Iris pigment epithelial cell (primary cell): ENCODE measurements at places on chromosomes 12 and 14.

GRCh38 chr14:52188381-52188780 lies 79.1 kb upstream of the PTGDR start:
- peak; percentile 27 for DNase-seq

GRCh38 chr12:95701275-95701674 lies 89.3 kb downstream of the NTN4 start:
- DNase-seq = peak; percentile 3

DNA sequence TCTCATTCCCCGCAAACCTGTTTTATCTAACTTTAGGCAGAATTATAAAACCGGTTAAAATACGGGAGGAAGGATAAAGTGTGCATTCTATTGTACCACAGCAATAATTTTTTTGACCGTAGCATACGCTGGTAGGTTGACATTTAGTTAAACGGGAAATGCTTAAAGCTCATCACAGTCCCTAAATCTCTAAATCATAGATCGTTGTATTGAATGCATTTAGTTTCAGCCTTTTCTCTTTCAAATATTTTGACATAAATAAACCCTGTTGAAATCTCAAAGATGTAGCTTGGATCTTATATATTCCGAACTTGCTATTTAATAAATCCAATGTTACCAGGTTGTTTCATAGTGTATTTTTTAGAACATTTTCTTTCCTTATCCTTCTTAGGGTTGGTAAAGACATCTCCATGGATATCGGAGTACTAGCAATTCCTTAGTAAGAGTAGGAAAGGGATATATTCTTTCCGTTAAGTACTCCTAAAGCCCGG lies 798 bp downstream of the CLEC2B start:
- no peak for DNase-seq

- DNase-seq = no peak
These were observed 438.4 kb upstream of the OR4E1 start for GRCh38 chr14:22112004-22112403.

- peak; percentile 86 for DNase-seq
These were observed 6.0 kb upstream of the MANSC4 start for GRCh38 chr12:27785882-27786570.

DNA sequence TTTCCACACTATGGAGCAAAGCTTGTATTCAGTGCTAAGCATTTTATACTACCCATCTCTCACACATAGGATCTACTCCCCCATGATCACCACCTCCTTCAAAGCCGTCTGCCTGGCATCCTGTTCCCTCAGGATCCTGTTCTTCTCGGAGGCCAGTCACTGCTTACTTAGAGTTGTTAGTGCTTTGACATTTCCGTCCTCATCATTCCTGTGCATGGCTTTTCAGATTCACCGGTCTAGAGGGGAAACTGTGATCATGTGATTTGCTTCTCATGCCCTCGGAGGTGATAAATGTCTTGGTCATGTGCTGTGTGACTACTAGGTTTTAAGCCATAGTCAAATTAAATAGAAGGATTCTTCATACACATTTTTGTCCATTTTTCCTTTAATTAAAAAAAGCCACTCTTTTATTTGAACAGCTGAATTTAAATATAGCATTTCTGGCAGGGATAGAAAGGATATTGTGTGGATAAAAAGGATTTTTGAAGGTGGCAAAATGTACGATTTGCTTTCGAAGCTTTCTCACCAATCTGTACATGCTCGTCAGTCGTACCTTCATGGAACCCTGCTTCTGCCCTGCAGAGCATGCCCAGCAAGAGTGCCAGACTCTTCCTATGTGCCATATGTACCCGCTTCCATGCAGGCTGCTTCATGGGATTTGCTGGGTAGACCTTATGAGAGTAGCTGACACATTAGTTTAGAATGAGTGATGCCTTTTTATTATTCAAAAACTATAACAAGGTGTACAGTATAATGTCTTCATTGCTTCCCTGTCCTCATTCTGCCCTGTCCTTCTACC lies 53.3 kb downstream of the BMAL2 start:
- DNase-seq = no peak

DNA sequence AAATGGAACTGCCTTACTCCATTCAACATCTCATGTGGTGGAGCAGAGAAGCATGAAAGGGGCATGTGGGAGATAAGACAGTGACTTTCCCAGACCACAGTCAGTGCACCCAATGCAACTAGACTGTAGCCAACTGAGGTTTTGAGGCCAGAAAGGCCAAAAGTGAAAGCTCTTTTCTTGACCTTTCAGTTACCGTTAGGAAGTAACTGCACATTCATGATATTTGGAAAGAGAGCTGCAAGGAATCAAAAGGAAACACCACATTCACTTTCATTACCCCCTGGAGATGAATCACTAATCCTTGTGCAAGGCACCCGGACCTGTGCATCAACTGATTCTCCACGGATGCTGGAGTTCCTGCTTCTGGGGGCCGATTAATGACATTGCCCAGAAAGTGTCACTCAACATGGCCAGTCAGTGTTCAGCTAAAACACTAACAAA lies 72.9 kb upstream of the ELK3 start:
- DNase-seq = peak; percentile 58

DNA sequence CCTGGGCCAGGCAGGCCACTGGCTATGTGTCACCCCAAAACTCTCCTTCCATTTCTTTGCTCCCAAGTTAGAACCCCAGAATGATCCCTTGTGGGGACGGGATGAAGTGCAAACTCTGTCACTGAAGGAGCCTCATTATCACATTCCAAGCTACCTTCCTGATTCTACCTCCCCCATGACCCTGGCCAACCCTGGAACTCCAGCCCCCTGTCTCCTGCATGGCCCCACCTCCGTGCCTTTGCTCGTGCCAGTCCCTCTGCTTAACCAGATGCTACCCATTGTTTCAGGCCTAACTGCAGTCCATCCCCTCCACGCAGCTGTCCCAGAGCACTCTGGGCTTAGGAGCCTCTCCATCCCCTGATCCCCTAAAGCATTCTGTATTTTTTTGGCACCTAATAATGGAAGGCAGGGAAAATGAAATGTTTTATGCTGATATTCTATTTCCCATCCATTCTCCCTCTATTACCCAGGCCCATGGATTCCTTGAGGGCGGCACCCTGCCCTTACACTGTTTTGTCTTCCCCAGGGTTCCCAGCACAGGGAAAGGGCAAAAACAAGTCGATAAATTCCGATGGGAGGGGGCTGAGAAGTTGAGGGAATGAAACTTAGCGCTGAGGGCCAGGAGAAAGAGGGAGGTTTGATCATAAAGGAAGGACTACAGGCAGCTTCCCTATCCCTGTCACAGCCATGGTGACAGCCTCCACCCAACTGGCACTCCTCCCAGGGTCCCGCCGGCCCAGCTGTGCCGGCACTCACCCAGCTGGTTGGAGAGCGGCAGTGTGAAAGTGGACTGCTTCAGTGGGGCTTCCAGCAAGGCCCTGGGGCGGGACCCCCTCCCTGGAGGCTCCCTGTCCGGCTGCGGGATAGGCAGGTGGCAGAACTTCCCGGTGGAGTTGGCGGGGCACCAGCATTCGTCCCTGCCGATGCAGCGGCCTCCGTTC lies 58.1 kb downstream of the ISCA2 start:
- no peak for DNase-seq

DNA sequence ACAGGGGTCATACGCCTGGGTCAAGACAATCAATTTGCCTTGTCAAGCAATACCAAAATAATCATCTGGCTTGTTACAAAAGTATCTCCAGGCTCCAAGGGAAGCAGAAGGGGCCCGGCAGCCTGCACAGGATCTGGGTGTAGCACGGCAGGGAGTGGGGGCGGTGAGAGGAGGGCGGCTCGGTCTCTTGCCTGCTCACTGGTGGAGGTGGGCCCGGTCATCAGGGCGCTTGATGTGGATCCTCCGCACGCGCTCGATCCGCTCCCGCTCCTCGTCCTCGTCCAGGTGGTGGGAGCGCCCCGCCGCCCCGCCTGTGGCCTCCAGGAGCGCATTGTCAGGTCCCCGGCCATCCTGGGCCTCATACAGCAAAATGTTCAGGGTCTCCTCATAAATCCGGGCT lies 25.7 kb downstream of the KCTD10 start:
- DNase-seq = no peak

DNA sequence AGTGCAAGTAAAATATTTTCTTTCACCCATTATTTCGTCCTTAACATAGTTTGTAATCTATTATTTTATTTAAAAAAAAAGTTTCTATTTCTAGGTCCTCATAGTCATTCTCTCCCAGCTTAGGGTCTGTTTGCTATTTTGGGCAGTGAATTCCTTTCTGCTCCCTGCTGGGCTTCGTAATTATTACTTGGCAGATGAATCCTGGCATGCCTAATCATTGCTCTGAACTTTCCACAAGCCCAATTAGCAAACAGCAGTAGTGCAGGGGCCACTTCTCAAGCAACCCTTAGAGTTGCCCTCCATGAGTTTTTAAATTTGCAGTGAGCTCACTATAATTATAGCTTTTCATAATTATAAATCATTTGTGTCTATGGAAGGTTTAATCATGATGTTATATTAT lies 1378.3 kb upstream of the SEL1L start:
- no peak for DNase-seq

- DNase-seq = no peak
These were observed 456.8 kb downstream of the MED13L start for GRCh38 chr12:115820656-115821055.

- peak; percentile 96 for DNase-seq
These were observed 12.4 kb downstream of the LUM start for GRCh38 chr12:91098941-91099340.

- DNase-seq = no peak
These were observed 13.1 kb downstream of the AKAP6 start for GRCh38 chr14:32341947-32342846.

- DNase-seq = no peak
These were observed 13.8 kb downstream of the STON2 start for GRCh38 chr14:81386290-81386745.

GRCh38 chr12:106000382-106001104 lies 138.2 kb downstream of the NUAK1 start:
- DNase-seq = peak; percentile 48
